ENCODE measurements at places on chromosomes 5 and 9. TPM values are rescaled to one million over a fixed set of nuclear protein-coding genes. Genes with fewer than 3 reads are reported as not detected.

Gene NTRK2
- total RNA-seq = 3.3 TPM

Gene PCDHB2
- not detected for total RNA-seq

DNA sequence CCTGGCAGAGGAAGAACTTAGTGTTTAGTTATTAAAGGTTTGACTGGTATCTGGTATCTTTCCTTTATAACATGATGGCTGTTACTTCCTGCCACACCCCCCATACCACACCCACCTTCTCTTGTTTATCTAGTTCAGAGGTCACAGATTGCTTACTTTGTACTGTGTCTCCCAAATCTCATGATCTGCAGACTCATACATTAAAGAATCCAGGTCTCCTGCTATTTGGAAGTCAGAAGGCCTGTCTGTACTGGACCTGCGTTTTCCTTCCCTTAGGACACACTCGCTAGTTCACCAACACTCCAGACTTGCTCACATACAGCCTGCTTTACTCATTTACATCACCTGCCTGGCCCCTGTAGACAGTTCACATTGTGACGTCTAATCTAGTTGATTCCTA lies 39.3 kb downstream of the NUDT12 start:
- no peak for DNase-seq

DNA sequence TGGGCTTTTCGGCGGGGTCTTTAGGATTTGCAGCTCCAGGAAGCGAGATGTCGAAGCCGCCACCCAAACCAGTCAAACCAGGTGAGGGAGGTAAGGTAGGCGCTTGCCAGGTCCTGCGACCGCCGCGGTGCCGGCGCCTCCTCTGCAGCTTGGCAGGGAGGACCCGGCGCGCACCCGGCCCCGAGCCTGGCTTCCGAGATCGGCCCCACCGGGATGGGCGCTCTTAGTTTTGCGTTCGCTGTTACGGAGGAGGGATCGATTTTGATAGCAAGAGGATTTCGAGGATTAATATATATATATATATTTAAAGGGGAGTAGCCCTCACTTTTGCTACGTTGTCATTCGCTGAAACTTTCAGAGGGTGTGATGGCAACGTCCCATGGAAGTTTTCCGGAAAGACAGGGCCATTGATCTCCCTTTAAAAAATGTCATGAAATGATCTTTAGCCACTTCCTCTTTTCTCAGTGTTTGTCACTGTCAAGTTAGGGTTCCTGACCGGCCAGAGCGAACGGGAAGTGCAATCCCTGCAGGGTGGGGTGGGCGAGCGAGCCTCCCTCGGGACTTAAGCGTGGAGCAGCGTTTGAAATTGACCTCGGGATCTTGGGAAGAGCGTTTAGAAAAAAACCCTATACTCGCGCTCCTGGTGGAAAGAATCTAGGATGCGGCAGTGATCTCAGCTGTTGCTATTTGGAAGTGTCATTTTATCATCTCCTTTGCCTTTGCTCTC lies 495 bp downstream of the OSTF1 start:
- DNase-seq = peak; percentile 16
